NCI-H510A (cell line): ENCODE measurements at places on chromosomes 5 and 9.

DNA sequence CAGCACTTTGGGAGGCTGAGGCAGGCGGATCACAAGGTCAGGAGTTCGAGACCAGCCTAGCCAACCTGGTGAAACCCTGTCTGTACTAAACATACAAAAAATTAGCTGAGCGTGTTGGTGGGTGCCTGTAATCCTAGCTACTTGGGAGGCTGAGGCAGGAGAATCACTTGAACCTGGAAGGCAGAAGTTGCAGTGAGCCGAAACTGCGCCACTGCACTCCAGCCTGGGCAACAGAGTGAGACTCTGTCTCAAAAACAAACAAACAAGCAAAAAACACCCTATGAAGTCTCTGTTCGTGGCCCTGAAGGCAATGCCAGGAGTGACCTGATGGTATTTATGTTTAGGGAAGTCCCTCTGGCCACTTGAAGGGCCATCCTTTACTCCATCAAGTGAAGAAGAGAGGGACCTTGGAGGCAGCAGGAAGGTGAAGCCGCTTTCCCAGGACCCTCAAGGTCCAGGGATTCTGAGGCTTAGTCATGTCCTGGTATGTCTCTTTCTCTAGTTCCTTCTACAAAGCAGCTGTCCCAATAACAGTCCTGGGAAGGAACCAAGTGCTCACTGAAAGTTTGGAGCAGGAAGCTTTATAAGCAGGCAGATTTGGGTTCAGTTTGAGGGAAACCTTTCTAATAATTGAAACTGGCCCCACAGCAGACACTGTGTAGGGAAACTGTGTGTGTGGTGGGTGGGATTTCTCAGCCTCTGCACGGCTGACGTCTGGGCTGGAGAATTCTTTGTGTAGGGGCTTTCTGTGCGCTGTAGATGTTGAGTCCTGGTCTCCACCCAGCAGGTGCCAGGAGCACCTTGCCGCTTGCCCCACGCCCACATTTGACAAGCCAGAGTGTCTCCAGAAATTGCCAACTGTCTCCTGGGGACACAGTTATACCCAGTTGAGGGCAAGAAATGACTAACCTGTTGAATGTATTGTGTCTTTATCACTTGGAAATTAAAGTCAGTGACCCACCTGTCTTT lies 12.5 kb downstream of the PHF2 start:
- no peak for DNase-seq

- no peak for DNase-seq
Observed at GRCh38 chr5:103910011-103910410, 347.4 kb upstream of the NUDT12 start.

GRCh38 chr9:92976431-92976830 lies 29.1 kb downstream of the FGD3 start:
- no peak for DNase-seq

DNA sequence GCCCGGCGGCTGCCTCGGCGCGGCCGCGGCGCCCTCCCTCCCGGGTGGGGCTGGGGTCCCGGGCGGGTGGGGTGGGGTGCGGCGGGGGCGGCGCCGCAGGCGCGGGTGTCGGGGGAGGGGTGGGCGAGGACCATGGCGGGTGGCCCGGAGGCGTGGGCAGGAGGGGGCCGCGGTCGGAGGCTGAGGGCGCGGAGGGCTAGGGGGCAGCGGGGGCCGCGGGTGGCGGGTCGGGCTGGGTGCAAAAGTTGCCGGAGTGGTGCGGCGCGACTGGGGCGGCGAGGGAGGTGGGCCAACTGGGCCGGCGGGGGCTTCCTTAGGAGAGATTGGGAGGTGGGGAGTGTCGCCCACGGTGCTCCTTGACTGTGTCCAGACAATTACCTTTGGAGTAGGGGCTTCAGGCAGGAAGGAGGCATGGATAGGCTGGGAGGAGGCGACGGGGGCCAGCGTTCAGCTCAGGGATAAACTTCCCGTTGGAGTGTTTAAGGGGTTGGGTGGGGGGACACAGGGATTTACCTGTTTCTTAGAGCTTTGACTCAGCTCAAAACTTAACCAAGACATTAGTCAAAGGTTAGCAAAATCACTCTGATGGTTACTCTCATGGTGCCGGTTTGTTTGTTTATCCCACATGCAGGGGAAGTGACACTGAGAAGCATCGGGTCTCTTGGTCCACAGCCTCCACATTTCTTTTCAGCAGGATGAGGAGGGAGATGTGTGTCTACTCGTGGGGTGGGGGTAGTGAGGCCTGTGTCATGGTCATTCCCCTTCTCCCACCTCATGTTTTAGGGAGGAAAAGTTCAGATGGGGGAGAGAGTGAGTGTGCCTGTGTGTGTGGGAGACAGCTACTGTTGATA lies 859 bp downstream of the CSNK1G3 start:
- DNase-seq, result no peak

GRCh38 chr9:89594811-89595550 lies 9.8 kb upstream of the GADD45G start:
- DNase-seq, result no peak

DNA sequence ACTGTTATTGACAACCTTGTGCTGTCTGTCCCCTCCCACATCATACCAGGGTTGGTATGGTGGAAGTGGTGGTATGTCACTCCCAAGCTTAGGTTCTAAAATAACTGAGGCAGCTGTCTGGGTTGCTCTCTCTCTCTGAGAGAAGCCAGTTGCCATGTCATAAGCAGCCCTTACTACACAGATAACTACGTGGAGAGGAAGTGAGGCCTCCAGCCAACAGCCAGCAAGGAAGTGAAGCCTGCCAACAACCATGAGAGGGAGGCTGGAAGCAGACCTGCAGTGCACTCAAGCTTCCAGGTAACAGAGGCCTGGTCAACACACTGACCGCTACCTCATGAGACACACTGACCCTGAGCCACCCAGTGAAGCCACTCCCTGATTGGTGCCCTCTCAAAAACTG lies 18.6 kb downstream of the CTNNAL1 start:
- DNase-seq, result no peak

GRCh38 chr9:128244837-128245231 lies 31.0 kb downstream of the GOLGA2 start:
- DNase-seq, result no peak

- DNase-seq, result no peak
Observed at GRCh38 chr5:52731274-52732027, 56.3 kb upstream of the ITGA1 start.

DNA sequence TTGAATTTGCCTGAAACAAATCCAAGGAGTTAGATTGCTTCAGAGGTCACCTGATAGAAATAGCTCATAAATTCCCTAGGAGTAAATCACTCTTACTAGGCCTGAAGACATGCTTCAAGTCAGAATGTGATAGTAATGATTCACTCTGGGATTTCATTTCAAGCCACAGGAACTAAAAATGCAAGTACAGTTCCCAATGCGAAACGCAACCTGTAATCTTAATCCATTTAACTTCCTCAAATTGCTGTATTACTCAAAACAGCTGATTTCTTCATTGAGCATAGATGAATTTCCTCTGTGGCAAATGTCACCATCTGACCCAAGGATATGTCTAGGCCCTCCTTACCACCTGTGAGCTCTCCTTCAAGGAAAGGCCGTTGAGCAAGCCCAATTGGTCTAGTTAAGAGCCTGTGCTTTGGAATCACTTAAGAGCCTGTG lies 32.1 kb upstream of the IL6ST start:
- no peak for DNase-seq

- DNase-seq, result no peak
Observed at GRCh38 chr9:3191715-3192114, 334.1 kb downstream of the RFX3 start.

DNA sequence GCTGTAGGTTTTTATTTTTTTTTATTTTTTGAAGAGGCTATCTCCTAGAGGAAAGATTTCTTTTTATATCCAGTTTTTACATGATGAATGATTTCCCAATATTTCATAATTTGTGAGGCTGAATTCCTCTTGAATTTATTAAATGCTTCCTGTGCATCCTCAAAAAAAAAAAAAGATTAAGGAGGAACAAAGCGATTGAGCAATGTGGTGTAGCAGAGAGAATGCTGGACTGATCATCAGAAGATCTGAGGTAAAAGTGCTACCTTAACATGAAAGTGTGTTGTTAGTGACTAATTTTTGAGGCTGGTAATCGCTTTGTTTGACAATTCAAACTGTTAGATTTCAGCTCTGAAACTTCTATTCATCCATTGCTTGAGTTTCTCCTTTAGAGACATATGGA lies 125.1 kb downstream of the ESM1 start:
- no peak for DNase-seq

- no peak for DNase-seq
Observed at GRCh38 chr5:120419127-120419526, 45.0 kb upstream of the PRR16 start.

DNA sequence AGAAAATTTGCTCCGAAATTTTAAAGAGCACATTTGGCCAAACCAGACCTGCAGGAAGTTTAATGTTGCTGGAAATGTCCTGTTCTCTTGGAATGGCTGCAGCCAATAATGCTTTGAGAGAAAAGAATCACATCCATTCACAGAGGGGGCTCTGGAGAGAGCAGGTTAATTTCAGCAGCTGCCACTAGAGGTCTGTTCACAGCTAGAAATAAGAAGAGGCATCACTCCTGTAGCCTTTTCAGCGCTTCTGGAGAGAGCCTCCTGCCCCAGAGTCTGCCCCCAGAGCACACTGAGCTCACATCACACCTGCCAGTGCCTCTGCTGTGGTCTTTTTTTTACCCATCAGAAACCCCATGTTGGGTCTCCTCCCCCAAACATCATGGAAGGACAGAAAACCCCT lies 124.8 kb upstream of the RAD23B start:
- no peak for DNase-seq

- no peak for DNase-seq
Observed at GRCh38 chr9:95820074-95820473, 55.4 kb upstream of the ERCC6L2 start.

DNA sequence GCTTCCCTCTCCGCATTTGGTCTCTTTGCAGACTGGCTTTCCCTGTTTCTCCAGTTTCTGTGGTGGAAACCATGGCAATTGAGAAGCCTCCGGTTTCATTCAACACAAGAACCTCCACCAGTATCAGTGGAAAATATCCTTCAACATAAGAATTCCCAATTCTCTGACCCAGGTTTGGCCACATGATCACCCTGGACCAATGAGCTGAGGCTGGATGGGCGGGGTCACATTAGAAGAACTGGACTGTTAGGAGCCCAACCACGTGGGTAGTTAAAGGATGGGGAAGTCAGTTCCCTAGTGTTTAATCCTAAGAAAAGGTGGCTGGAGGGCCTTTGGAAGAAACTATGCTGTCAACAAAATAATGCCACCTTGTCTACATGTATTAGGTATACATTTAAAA lies 336.3 kb downstream of the DMRT2 start:
- DNase-seq, result no peak

DNA sequence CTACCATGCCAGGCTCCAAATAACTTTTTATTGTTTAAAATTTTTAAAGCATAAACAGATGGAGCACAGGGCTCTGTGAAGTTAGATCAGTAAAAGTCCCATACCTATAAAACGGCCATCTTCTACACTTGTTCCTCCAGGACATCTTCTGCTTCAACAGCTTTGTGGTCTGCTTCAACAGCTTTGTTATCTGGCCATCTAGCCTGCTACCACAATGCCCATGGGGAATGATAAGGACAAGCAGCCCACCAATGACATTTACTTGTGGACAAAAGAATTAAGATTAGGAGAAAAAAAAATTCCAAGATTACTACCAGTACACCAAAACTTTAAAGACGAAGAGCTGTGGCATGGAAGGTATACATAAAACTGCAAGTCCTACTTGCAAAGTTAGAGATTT lies 2.2 kb upstream of the VPS13A start:
- DNase-seq, result no peak

DNA sequence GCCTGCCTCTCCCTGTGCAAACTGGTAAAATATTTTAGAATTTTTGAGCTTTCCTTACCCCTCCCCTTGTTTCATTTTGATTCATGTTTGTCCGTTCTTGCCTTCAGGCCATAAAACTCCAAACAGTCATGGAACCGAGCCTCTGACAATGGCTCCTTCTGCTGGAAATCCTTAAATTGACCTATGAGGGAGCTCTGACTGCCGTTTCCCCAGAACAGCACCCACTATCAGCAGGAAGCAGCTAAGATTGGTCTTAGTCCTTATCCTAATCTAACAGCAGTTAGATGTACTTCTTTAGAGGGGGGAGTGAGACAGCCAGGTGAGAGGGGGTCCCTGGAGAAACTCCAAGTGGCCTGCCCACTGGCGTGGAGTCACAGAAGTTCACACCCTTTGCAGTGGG lies 106.7 kb downstream of the FAM174A start:
- no peak for DNase-seq

GRCh38 chr5:93219641-93220145 lies 361.3 kb downstream of the NR2F1-AS1 start:
- no peak for DNase-seq

DNA sequence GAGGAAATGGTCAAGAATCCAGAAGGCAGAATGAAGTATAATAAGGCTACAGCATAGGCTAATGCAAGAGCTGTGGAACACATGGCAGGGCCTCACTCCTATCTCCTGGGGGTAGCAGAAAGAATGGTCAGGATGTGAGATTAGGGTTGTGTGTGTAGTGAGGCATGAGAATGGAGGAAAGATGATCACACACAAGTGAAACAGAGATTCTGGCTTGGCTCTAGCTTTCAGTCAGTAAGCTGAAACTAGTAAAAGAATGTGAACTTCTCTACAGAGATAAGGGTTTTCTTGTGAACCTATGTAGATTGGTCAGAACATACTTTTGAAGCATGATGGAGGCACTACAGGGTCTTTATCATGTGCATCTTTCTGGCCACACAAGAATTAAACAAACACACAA lies 298.8 kb downstream of the ASTN2 start:
- no peak for DNase-seq

GRCh38 chr9:136861874-136862457 lies 4.1 kb downstream of the EDF1 start:
- DNase-seq, result no peak

DNA sequence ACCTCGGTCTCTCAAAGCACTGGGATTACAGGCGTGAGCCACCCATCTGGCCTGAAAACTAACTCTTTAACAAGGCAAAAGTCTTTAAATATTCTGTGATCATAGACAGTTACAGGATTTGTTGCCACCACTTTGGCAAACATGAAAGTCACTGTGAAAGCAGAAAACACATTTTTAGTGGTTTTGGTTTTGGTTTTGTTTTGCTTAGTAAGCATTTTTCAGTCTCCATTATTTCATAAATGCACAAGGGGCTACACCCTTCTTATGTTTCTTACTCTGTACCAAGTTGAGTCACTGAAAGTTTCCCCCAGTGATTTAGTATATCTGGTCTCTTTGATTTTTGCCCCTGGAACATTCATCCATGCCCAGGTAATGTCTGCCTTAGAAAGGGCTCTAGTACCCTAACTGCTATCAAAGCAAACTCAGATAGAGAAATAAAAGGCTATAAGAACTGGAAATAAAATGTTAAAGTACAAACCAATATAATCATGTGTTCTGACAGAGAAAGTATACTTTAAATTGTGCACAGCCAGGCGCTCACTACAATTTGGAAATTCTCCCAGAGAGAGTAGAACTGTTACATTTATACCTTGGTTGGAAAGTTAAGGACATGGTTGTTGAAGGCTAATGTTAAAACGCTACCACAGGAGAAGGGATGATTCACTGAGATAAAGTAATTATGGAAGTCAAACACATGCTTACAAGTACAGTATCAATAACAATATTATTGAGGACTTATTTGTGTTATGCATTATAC lies 1022.5 kb upstream of the DMAC1 start:
- no peak for DNase-seq
